ENCODE measurements at places on chromosomes 7 and 10. TPM values are rescaled to one million over a fixed set of nuclear protein-coding genes. Genes with fewer than 3 reads are reported as not detected.
A peak's percentile ranks its signal among the peaks of the same experiment; 100 is the strongest.

DNA sequence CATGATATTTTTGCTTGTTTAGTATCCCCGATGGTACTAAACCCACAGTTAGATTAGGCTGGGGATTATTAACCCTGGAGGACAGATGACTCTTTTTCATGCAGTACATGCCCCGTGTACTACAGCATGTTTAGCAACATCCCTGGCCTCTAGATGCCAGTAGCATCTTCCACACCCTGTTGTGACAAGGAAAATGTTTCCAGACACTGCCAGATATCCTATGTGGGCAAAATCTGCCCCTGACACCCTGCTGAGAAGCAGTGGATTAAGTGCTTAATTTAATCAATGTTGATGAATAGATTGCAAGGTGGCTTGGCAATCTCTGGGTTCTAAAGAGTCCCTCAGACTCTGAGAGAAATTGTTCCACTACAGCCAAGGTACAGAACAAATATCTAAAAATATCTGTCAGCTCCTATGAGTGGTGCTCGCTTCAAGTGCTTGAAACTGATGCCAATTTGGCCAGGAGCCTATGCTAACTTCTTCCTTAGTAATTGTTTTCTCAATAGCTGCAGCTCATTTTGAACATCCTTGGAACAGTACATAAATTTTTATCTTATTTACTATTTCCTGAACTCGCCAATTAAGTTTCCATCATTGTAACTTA is 247.0 kb downstream of the SORCS1 start:
- H3K36me3 ChIP-seq: no peaks in the 10 kb centered on the region
- no peak for DNase-seq
- H3K27me3 ChIP-seq: no peaks in the 10 kb centered on the region
- H3K4me3 ChIP-seq: no peak overlapping the region
- no peak overlapping the region for H3K27ac ChIP-seq

DNA sequence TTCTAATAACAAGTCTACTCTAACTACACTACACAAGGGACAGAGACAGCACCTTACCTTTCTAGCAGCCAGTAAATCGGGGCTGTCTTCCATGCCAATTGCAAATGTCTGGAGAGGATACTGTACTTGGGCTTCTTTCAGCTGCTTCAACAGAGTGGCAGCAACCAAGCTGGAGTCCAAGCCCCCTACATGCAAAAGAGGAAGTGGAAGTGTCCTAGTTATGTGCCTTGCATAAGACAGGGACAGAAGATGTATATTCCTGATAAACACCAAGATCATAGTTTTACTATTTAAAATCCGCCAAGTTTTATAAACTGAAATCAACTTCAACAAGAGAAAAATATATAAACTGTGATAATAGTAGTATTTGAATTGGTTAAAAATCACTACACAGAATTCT is 14.0 kb downstream of the ASNS start:
- H3K36me3 ChIP-seq: peaks cover 60% of the 10 kb centered on the region
- H3K27ac ChIP-seq: no peak overlapping the region
- no peak overlapping the region for H3K4me3 ChIP-seq
- no peak for DNase-seq

DNA sequence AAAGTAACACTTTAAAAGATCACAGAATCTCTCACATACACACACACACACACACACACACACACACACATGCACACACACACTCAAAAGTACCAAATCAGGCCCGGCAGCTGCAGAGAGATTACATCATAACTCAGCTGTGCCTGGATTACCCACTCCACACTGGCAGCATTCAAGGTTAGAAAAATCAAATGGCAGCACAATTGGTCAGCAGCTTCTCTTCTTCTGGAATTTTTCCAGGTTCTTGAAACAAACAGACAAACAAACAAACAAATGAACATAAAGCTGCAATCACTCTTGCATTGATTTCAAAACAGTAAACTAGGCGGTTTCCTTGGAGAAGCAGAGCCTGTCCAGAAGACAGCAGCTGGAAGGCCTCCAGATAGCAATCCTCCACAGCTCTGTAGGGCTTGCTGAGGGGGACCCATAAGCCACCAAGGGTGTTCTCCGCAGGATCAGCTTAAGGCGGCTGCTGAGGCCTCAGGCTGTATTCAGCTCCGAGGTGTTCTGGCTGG is 24.5 kb upstream of the FAM133B start:
- H3K27me3 ChIP-seq: no peaks in the 10 kb centered on the region
- no peak for DNase-seq
- H3K4me3 ChIP-seq: no peak overlapping the region
- H3K4me1 ChIP-seq: no peaks in the 10 kb centered on the region
- no peak overlapping the region for H3K27ac ChIP-seq

DNA sequence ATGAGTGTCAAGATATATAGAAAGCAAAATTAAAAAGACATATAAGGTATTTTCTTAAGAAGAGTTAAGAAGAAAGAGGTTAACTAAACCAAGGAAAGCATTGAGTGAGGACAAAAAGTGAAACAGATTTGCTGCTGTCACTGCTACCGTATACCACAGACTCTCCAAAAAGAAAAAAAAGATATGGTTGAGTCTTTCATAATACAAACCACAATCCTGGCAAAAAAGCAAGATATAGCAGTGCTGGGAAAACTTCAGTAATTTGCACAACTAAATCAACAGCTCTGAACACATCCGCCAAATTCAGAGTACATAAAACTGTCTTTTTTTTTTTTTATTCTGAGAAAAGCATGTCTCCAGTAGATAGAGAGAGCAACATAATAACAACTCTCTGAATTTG is 114.7 kb downstream of the ETV1 start:
- H3K4me3 ChIP-seq: no peak overlapping the region
- no peaks in the 10 kb centered on the region for H3K4me1 ChIP-seq
- H3K27ac ChIP-seq: no peak overlapping the region
- DNase-seq: no peak
- no peaks in the 10 kb centered on the region for H3K27me3 ChIP-seq

- DNase-seq: no peak
- H3K4me3 ChIP-seq: no peak overlapping the region
- peak overlapping the region; percentile 65 for H3K27ac ChIP-seq
- peaks cover 22% of the 10 kb centered on the region for H3K4me1 ChIP-seq
- H3K27me3 ChIP-seq: no peaks in the 10 kb centered on the region
- H3K36me3 ChIP-seq: no peaks in the 10 kb centered on the region
These were observed 56.9 kb upstream of the FAM133B start for GRCh38 chr7:92647011-92647625.

DNA sequence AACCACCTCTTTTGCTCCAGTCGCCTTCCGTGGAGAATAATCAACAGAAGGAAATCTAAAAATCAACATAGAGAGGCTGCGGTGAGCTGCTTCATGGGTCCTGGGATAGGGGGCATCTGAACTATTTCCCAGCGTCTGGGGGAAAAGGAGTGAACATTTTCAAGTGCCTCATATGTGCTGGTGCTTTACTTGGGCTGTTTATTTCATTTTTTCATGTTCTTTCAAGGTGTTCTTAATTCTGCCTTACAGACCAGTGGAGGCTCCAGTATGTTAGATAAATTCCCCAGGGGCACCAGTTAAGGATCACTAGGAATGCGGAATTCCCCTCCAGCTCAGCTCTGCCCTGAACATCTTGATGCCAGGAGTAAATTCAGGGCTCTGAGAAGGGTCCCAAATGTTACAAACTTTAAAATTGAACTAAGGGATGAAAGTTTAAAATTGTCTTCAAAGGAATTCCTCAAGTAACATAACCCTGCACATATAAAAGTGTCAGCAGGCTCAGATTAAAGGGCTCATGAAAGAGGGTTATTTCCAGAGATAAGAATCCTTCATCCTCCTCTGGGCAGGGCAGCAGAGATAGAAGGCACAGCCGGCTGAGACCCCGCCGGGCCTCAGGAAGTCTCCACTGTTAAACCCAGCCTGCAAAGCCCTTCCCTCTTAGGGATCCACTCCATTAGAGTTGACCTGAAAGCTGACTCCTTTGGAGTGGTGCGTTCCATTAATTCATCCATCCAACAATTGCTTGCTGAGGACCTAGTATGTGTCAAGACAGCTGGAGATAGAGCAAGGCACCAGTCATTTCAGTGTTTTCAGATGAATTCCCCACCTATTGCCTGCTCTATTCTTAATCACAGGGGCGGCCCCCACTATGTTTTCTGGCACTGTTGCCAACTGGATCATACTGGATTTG is 345.8 kb downstream of the KCNMA1 start:
- no peak for DNase-seq
- no peaks in the 10 kb centered on the region for H3K36me3 ChIP-seq
- no peaks in the 10 kb centered on the region for H3K27me3 ChIP-seq
- H3K4me3 ChIP-seq: no peak overlapping the region
- H3K4me1 ChIP-seq: peaks cover 17% of the 10 kb centered on the region

DNA sequence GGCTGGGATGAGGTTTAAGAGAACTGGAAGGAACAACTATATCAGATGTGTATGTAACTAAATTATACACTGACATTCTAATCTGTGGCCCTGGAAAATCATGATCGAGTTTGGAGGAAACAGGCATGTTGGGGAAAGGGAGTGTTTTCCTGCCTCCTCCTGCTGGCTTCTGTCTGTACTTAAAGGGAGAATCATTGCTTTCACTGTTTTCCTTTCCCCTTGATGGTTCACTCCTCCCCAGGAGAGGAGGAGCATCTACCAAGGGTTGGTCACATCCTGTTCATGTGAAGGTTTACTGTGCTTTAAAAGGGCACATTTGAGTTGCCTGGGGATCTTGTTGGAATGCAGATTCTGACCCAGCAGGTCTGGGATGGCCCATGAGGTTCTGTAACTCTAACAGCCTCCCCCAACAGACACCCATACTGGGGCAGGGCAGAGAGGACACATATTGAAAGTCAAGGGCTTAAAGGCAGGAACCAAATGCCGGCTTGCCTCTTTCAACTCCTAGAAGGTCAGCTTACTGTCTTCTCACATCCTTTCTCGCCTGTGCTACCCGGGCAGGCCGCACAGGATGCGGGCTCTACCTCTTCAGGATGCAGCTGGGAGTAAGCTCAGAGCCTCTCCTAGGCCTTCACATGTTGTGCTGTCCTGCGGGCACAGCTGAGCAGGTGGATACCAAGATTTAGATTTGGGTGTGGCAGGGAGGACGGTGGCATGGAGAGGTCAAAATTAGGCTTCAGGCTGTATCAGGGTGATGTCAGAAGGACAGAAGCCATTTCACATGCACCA is 694.8 kb downstream of the KCNMA1 start:
- no peaks in the 10 kb centered on the region for H3K36me3 ChIP-seq
- H3K4me1 ChIP-seq: no peaks in the 10 kb centered on the region
- H3K4me3 ChIP-seq: no peak overlapping the region
- no peak for DNase-seq

DNA sequence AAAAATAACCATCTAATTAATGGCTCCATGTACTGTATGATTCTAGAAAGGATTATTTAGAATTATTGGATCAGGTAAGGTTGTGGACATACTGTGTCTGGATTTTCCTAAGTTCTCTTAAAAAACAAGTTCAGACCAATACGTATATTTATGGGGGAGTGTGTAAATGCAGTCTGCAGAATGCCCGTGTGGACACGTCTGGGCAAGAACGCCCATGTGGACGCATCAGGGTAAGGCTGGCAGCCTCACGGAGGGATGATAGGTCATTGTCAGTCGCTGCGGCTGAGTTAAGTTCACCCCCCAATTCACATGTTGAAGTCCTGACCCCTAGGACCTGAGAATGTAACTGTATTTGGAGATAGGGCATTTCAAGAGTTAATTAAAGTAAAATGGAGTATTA is 160.0 kb upstream of the SHH start:
- H3K27me3 ChIP-seq: peaks cover under 1% of the 10 kb centered on the region
- H3K4me3 ChIP-seq: no peak overlapping the region
- H3K4me1 ChIP-seq: no peaks in the 10 kb centered on the region
- H3K27ac ChIP-seq: no peak overlapping the region
- no peak for DNase-seq

Gene ARL5B
- 11.1 TPM for total RNA-seq

Gene CTAGE4
- 5.8 TPM for total RNA-seq

Gene TM9SF3
- total RNA-seq: 75.2 TPM

Gene PPP1R17
- not detected for total RNA-seq

All from PC-9 (cell line).